ENCODE measurements at places on chromosomes 2 and 18.

DNA sequence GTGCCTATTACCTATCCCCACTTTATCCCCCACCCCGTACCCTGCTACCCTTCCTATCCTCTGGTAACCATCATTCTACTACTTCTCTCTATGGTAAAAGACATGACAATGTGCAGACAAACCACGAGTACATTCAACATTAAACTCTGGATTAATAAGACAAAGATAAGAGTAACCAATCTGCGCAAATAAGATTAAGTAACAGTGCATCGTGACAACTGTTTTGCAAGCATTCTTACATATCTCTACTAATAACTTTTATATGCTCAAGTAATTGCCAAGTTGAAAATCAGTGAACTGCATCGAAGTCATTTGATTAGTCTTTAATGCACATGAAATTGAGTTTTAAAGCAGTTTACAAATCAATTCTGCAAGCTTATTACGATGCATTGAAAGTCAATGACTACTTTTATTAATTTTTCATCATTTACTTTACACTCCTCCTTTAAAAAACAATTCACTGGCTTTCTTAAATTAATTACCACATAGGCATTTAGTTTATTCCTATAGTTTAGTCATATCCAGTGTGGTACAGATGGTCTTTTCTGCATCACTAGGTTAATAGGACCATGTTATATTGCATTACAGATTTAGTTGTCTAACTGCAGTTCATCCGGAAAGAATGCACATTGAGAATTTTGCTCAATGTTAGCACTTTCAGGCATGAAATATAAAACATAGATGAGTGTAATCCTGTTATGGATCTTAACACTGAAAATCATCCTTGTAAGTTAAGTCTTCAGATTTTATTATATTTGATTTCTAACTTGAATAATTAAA lies 178.1 kb downstream of the GCA start:
- DNase-seq = no peak

DNA sequence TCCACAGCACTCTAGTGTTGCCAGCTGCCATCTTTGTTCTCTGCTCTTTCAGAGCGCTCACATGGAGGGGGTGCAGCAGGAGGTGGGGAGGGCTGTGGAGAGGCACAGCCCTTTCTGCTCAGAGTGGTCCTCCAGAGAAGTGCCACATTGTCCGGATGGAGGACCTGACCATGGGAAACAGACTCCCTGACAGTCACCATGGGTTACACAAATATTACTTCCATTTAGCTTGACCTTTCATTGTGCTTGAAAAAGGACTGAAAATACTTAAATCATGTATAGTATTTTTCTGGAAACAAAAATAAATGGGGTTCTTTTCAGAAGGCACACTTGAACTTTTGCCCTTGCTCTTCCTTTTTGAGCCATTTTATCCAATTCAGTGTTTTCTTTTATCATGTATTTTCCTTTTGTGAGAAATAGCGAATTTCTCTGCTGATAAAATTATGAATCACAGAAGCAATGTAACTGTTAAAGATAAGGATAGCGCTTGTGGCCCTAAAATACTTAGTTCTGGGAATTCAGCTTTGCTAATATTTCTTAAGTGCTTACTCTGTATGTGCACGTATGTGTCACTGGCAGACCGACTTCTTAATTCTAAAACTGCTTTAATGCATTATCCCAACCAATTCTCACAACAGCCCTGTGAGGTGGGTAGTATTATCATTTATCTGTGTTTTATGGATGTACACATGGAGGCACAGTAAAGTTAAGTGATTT lies 34.2 kb downstream of the SPATS2L start:
- no peak for DNase-seq

- DNase-seq = no peak
Measured at GRCh38 chr2:71358931-71359671, 27.5 kb downstream of the ZNF638 start.

DNA sequence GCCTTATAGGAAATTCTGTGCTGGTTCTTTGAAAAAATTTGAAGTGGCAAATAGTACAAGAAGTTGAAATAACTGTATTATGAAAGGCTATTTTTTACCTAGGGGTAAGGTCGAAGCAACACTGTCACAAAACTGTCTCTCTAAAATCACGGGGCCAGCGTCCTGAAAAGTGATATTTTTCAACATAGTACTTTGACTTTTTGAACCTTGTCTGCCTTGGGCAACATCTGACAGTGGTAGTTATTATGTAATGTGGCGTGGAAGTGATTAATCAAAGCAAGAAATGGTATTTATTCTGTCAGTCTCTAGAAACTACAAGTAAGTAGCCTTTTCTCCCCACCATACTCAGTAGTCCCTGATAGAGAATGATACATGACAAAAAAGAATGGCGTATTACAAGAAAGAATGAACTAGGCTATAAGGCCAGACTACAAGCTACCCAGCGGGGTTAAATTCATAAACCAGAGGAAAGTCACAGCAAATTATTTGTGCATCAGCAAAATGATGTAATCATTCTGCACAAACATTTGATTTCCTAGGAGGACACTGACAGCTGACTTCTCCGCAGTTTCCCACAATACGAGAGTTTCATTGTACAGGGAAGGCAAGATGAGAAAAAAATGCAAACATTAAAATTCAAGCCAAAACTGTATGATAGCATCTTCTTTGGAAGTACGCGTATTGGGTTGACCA lies 9.8 kb downstream of the GEN1 start:
- DNase-seq = no peak

DNA sequence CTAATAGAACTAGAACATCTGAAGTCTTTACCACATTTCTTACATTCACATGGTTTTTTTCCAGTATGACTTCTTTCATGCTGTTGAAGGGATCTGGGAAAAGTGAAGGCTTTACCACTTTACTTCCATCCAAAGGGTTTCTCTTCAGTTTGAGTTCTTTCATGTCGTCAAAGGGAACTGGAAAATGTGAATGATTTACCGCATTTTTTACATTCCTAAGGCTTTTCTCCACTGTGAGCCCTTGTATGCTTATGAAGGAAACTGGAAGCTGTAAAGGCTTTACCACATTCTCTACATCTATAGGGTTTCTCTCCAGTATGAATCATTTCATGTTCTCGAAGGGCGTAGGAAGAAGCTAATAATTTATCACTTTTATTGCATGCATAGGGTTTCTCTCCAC lies 46.7 kb downstream of the NBEAL1 start:
- DNase-seq = no peak

All from GM20000 (cell line).